ENCODE measurements at places on chromosomes 1 and 21.

DNA sequence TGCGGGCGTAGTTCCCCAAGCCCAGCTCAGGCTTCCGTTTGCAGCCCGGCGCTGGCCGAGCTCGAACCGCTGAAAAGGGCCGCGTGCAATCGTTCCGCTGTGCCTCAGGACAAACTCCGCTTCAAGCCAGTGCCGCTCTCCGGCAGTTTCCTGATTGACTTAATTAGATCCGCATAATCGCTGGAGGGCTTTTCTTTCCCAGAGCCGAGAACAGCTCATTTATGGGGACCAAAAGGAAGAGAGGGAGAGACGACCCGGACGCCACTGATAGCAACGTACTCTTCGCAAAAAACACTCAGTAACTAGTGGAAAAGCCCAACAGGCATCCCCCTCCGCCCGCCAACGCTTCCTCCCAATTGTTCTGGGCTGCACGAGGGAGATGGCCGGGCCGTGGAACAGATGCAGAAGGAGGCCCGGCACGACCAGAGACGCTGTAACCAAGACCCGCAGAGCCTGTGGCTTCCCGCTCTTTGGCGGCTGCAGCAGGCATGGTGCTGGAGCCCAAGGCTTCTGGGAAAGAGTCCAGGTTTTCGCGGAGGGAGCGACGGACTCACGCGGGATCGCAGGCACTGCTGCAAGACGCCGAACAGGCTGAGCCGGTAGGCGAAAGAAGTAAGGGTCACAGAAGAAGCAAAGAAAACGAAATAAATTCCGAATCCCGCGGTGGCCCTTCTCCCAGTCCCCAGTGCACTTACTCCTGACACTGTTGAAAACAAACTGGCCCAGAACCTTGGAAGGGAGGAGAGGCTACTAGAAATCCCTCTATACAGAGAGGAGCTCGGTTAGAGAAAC lies 3.6 kb upstream of the FOXD2 start:
- DNase-seq: peak; percentile 46

GRCh38 chr1:107953556-107953955 lies 11.4 kb downstream of the VAV3 start:
- no peak for DNase-seq

DNA sequence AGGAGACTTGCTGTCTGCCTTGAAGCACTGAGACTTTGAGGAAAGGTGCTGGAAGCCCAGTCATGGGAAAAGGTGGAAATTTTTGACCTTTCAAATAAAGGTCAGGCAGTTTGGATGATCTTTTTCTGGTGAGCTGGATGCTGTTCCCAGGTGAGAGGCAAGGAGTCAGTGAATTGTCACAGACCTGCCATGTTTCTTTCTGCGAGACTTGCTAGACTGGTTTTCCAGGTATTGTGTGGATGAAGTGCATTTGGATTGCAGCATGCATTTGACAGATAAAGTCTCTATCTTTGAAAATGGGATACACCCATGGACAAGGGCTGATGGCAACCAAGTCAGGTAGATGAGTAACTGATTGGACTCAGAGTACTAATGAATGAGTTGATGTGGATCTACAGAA lies 65.7 kb upstream of the NHLH2 start:
- DNase-seq: no peak

DNA sequence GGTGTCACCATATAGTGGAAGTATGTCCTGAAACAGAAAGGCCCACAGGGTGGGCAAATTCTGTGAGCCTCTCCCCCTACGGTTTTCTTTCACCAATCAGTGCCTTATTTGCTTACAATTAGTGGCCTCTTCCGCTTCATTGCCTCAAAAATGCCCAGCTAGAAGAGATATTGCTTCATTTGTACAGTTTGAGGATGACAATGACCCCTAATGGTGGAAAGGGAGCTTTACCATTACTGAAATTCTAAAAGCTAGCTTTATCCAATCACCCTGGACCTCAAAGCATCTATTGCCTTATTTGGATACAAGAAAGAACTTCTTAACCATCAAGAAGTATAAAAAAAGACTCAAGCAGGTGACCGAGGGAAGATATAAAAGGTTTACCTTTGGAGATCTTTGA lies 49.6 kb downstream of the LRRC71 start:
- DNase-seq: no peak

All from tibial artery (tissue), 4 donors.